ENCODE measurements at places on chromosomes 5 and 9. TPM values are rescaled to one million over a fixed set of nuclear protein-coding genes. Genes with fewer than 3 reads are reported as not detected.
A peak's percentile ranks its signal among the peaks of the same experiment; 100 is the strongest.

The SLC36A2 gene
- total RNA-seq, result 0.16 TPM

The PDLIM4 gene
- 102 TPM for total RNA-seq

The MEIKIN gene
- total RNA-seq, result not detected

The SEMA5A gene
- total RNA-seq, result 3.0 TPM

DNA sequence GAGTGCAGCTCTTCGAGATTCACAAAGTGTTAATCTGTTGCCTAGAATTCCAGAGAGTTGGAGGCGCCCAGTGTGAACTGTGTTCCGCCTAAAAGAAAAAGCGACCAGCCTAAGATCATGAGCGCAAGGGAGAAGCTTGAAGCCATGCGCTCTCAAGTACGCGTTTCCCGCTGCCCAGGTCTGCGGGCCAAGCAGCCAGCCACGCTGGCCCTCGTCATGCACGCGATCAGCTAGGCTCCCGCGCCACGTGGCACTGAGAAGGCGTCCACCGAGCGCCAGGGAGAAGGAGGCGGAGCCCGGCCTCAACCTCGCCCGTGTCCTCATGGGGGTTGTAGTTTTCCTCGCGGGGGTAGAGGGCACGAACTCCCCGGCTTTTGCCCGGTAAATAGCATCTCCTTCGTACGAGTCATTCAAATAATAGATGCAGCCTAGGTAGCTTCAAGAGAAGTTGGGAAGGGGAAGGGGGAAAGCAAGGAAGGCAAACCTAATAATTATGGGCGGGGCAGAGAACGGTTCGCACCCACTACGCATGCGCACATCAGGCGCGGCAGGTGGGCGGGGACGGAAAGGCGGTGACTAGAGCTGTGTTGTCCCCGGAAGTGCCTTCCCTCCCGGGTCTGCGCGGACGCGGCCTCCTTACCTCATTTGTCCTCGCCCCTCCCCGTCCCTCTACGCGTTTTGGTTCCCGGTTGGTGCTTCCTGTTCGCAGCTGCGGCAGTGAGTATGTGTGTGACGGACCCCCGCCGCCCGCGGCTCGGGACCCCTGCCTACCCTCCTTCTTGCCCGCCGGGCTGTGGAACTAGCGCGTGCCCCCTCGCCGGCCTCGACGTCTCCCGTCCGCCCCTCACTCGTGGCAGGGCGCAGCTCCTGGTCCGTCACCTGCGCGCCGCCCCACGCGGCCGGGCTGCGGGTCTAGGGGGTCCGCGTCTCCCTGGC lies at the start of gene ZCCHC7:
Gene ZCCHC7, plus strand, starts transcription at position 668 of the 936 bp plus-strand sequence.
- peak; percentile 97 for DNase-seq

The IL4 gene
- not detected for total RNA-seq

DNA sequence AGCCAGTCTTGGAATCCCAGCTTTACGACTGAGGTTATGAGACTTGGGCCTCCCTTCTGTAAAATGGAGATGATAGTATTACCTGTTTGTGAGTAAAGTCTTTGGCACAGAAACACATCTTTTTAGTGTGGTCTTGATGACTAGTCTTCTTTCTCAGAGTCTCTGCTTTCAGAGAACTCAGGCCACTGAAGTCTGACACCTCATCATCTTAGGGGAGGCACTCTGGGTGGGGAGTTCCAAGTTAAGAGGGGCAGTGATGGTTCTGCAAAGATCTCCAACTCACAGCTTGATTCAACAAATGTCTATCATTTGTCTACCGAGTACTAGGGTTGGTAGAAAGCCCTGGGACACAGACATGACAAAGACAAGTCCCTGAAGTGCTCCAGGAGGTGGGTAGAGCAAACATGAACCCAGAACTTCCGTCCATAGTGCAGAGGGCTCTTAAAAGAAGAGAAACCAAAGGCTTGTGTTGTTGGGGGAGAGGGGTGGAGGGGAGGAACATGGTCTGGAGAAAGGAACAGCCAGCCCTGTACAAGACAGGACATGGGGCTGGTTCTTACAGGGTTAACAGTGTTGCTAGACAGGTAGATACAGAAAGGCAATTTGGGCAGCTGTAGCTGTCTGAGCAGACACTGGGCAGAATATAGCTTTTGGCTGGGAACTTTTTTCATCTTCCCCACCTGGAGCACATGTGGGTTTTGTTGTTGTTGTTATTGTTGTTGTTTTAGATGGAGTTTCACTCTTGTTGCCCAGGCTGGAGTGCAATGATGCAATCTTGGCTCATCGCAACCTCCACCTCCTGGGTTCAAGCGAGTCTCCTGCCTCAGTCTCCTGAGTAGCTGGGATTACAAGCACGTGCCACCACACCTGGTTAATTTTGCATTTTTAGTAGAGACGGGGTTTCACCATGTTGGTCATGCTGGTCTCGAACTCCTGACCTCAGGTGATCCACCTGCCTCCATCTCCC lies 2.6 kb upstream of the CD14 start:
- DNase-seq, result no peak
